Cardiac fibroblast (primary cell): ENCODE measurements at places on chromosomes 6 and 20.

DNA sequence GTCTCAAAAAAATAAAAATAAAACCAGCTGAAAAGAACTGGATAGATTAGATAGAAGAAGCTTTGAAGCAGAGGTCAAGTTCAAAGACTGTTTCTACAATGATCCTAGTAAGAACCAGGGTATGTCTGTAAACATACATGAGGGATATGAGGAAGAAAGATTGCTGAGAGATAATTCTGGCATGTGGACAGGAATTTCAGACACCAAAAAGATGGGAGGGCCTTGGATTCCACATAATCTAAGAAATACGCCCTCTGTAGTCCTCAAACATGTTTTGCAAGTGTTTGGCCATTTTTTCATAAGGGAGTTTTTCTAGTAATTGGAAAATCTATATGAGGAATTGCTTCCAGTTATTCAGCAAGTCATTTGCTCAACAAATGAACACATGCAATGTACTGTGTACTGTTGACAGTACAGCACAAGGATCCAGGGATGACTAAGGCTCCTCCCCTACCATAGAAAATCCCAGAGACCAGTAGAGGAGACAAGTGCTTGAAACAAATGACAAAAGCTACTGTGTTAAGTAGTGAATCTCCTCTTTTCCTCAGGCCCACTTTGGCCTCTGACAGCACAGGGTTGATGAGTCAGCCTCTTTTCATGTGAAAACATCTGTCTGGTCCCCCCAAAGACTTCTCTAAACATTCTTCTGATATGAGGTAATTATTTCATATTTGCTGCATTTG is 795.9 kb downstream of the MAFB start:
- DNase-seq: peak; percentile 71

DNA sequence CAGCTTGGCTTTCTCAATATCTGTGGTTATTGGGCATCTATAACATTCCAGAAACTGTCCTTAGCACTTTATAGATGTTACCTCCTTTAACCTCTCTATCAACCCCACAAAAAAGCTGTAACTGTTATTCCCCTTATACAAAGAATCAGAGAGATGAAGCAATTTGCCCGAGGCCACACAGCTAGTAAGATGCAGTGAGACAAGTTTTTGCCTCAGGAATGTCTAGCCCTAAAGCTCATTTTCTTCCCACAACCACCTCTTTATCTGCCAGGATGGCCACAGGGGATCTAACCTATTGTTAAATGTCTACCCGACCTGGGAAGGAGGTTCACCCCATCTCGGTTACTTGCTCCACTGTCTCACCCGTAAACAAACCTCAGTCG is 31.9 kb upstream of the TCP11 start:
- DNase-seq: no peak

- peak; percentile 82 for DNase-seq
Observed at GRCh38 chr6:13354331-13355042, 26.1 kb upstream of the TBC1D7 start.

GRCh38 chr6:72464791-72465691 is 156.8 kb upstream of the KCNQ5 start:
- peak; percentile 85 for DNase-seq

DNA sequence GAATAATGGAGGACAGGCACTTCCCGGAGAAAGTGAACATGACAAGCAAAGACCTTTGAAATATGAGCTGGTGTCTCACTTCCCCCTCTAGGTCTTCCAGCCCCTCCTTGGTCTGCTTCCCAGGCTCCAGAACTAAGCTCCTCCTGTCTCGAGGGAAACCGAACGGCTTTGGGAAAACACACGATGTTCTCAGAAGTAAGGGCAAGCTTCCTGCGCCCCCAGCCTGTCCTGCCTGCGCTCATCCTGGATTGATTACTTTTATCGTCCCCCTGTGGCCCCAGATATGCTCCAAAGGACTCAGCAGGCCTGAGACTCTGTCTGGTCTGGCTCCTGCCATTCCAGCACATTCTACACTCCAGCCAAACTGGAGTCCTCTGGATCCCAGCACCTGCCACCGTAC is 83.4 kb downstream of the ZNF217 start:
- DNase-seq: no peak
